ENCODE measurements at places on chromosomes 5 and 9. TPM values are rescaled to one million over a fixed set of nuclear protein-coding genes. Genes with fewer than 3 reads are reported as not detected.

The BARHL1 gene
- total RNA-seq = not detected

The SH3PXD2B gene
- total RNA-seq = 0.95 TPM

The BAAT gene
- total RNA-seq = not detected

The SPATA31A3 gene
- not detected for total RNA-seq

The ZNF354C gene
- 2.9 TPM for total RNA-seq

The ADAMTSL2 gene
- 1.2 TPM for total RNA-seq

The IL13 gene
- total RNA-seq = 0.17 TPM

The CDX1 gene
- not detected for total RNA-seq

The LCNL1 gene
- 1.0 TPM for total RNA-seq

The IFNA21 gene
- not detected for total RNA-seq

The HK3 gene
- 0.74 TPM for total RNA-seq

The NR2F1 gene
- not detected for total RNA-seq

The ADAMTS13 gene
- total RNA-seq = 2.2 TPM

The TLX3 gene
- total RNA-seq = not detected

The OGN gene
- total RNA-seq = not detected

The SLC6A18 gene
- not detected for total RNA-seq

The DMRT3 gene
- not detected for total RNA-seq

The SCGB3A1 gene
- total RNA-seq = not detected

The KDM3B gene
- total RNA-seq = 66.0 TPM

The GPR151 gene
- not detected for total RNA-seq

The OR1Q1 gene
- total RNA-seq = not detected

The OLFM1 gene
- total RNA-seq = not detected

The BHMT2 gene
- not detected for total RNA-seq

The ACER2 gene
- total RNA-seq = 1.2 TPM

The SLC36A2 gene
- not detected for total RNA-seq

The STRBP gene
- 10.9 TPM for total RNA-seq

The NEURL1B gene
- total RNA-seq = 0.08 TPM

The TSSK1B gene
- total RNA-seq = not detected

The FOXD4L4 gene
- not detected for total RNA-seq

The PCDHGA4 gene
- 0.08 TPM for total RNA-seq

The SPAAR gene
- total RNA-seq = not detected

The AGXT2 gene
- not detected for total RNA-seq

The ALDOB gene
- not detected for total RNA-seq

The RUSC2 gene
- total RNA-seq = 1.8 TPM

The RORB gene
- not detected for total RNA-seq
